CD4-positive, CD25-positive, alpha-beta regulatory T cell (primary cell): ENCODE measurements at places on chromosomes 5 and 9.

DNA sequence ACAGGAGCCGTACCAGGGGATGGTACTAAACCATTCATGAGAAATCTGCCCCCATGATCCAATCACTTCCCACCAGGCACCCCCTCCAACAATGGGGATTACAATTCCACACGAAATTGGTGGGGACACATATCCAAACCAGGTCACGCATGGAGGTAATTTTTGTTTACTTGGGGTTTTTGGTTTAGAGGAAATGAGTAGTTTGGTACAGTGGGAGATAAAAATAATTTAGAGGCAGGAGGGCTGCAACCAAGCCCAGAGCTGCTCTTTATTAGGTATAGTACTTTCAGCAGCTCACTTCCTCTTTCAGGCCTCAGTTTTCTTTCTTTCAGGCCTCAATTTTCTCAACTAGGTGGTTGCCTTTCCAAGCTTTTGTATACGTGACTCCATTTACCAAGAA lies 23.2 kb downstream of the PRUNE2 start:
- no peak for DNase-seq

DNA sequence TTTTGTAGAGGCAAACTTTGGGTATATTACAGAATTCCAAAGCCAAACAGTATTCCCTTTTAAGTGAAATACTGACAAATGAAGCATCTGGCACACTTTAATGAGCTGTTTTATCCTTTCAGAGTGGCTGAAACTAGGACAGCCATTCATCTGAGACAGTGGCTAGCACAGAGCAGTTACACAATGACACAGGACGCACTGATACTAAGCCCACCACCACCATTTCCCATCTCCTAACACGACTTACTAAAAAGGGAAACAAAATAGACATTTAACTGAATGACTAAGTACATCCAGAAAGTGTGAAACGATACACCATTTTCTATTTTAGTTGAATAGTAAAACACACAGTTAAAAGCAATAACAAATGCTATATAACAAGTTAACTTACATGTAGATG lies 120.4 kb upstream of the RETREG1 start:
- no peak for DNase-seq

DNA sequence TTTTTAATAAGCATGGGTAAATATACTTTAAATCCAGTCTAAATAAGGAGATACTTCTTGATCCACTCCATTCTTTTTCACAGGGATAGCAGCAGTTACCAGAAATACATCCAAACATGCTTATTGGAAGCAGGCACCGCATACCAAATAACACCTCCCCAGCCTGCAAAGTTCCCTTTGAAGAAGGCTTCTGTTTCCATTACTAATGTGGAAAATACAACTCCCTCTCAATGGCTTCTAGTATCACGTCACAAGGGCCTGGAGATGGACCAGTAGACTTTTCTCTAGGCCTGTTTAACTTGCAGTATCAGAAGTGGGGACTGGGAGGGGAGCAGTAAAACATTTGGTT lies 20.8 kb downstream of the TMEM245 start:
- DNase-seq: no peak

GRCh38 chr9:128310461-128310860 lies 11.8 kb downstream of the TRUB2 start:
- no peak for DNase-seq

- DNase-seq: no peak
Measured at GRCh38 chr5:113152380-113152740, 175.8 kb downstream of the DCP2 start.

DNA sequence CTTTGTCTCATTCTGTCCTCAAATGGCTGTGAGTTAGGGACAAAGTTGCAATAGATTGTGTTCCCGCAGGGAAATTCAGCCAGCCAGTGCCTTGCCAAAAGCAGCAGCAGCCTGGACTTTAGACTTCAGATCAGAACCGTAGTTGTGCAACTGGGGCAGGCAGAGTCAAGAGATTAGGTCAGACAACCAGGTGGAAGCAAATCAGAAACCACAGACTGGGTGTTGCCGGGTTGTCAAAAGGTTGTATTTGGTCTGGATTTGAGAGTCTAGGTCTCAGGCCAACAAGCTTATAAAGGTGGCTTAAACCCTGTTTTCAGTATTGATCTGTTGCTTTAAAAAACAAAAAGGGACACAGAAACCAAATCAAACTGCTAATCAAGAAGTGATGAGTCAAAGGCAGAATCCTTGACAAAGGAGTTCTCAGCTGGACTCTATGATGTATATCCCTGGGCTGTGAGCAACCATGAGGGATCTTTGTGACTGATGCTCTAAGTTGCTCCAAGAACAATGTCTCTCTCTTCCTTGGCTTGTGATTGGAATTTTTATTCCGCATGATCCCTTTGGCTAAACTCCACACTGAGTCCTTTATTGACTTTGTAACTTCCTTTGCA lies 20.9 kb downstream of the RFK start:
- no peak for DNase-seq

GRCh38 chr9:20662156-20662555 lies 21.9 kb upstream of the FOCAD start:
- DNase-seq: no peak

- DNase-seq: no peak
Measured at GRCh38 chr5:41754857-41755256, 115.4 kb downstream of the OXCT1 start.

DNA sequence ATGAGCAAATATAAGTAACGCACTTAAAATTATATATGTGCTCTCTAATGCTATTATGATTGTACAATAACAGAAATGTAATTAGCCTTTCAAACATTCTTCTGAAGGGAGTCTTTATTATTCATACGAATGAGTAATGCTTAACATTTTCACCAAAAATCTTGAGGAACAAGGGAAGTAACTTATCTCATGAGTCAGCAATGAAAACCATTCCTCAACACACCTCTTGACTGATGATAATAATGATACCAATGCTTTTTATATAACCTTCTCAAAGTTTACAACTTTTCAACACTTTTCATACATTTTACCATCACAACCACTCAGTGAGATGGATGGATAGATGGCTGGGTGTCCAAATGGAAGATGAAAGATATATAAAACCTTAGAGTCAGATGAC lies 369.3 kb downstream of the BNC2 start:
- no peak for DNase-seq

GRCh38 chr5:60339691-60340201 lies 360.2 kb downstream of the DEPDC1B start:
- no peak for DNase-seq

- DNase-seq: no peak
Measured at GRCh38 chr5:83955916-83956315, 235.3 kb upstream of the HAPLN1 start.

- DNase-seq: no peak
Measured at GRCh38 chr9:127809002-127809539, 6.4 kb downstream of the FPGS start.

GRCh38 chr5:174837919-174838902 lies 113.8 kb downstream of the MSX2 start:
- no peak for DNase-seq

DNA sequence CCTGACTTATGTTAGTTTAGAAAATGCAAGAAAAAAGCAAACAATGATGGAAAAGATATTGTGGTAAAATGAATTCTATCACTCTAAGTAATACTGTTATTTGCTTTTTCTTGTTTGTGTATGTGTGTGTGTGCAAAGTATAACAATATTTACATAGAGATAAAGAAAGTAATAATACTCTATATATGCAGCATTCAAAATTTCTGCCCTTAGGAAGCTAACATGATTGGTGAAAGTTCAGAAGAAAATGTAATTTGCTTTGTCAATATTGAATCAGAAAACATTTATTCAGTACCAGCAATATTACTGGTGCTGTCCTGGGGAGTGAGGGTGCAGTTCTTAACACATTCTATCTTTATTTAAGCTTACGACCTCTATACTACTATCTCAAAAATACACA lies 12.9 kb upstream of the PRDM9 start:
- no peak for DNase-seq

GRCh38 chr5:150763023-150763769 lies 4.4 kb upstream of the DCTN4 start:
- DNase-seq: no peak

DNA sequence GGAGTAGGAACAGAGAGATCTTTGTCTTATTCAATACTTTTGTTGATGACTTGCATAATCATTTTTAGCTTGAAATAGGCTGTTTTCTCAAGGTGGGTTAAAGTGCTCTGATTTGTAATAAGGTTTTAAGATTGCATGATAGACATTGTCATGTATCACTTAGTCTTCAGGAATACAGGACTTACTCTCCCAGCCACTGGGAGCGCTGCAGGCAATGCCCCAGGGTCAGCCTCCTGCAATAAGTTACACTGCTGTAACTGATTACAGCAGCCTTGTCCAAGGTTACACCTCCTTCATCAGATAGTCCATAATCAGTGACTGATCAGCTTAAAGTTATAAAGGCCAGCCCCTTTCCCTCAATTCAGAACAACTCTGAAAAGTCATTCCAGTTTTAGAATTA lies 218.6 kb downstream of the ESM1 start:
- no peak for DNase-seq

DNA sequence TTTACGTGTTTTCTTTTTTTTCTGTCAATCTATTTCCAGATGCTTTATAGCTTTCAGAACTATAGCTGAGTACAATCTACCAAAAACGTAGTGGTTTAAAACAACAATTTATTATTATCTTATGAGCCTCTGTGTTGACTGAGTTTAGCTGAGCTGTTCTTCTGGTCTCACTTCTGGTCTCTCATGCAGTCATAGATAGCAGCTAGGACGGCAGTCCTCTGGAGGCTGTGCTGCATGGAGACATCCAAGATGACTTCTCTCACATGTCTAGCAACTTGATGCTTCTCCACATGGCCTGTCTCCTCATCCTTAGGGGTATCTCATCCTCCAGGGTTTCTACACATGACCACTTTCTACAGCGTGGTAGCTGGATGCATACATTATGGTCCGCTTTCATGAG lies 22.0 kb upstream of the RAD23B start:
- no peak for DNase-seq

GRCh38 chr9:69637817-69638200 lies 34.4 kb downstream of the APBA1 start:
- DNase-seq: no peak

DNA sequence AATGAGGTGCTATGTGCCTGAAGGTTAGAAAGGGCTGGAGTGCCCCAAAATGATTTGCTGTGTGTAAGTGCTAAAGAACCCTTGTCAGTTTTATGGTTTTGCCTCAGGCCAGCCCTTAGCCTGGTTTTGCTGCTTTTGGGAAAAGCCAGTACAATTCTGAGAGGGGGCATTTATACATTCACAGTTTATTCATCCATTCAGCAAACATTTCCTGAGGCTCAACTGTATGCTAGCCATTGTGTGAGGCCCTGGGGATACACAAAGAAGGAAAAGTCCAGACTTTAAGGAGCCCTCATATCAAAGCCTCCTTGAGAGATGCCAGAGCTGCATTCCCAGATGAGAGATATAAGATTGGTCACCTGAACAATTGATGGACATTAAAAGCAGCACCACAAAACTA lies 115.2 kb upstream of the PLCXD3 start:
- no peak for DNase-seq

DNA sequence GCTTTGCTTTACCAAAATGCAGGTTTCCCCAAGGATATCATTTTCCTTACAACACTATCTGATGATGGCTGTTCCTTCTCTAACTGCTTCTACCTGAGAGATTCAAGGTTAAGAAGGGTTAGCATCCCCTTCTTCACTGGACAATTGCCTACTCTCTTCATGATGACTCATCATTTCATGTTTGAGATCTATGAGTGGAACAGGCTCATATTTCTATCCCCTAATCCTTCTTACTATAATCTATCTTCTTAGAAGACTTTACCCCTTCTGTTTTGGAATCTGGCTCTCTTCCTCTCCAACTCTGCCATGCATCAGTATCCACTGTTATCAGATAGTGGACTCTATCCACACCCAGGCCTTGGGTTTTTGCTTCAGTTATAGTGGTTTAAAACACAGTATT lies 54.3 kb downstream of the NR3C1 start:
- DNase-seq: no peak

- DNase-seq: no peak
Measured at GRCh38 chr5:10244342-10244944, 5.2 kb downstream of the ATPSCKMT start.

GRCh38 chr9:126058011-126058531 lies 268.6 kb upstream of the MVB12B start:
- DNase-seq: no peak

DNA sequence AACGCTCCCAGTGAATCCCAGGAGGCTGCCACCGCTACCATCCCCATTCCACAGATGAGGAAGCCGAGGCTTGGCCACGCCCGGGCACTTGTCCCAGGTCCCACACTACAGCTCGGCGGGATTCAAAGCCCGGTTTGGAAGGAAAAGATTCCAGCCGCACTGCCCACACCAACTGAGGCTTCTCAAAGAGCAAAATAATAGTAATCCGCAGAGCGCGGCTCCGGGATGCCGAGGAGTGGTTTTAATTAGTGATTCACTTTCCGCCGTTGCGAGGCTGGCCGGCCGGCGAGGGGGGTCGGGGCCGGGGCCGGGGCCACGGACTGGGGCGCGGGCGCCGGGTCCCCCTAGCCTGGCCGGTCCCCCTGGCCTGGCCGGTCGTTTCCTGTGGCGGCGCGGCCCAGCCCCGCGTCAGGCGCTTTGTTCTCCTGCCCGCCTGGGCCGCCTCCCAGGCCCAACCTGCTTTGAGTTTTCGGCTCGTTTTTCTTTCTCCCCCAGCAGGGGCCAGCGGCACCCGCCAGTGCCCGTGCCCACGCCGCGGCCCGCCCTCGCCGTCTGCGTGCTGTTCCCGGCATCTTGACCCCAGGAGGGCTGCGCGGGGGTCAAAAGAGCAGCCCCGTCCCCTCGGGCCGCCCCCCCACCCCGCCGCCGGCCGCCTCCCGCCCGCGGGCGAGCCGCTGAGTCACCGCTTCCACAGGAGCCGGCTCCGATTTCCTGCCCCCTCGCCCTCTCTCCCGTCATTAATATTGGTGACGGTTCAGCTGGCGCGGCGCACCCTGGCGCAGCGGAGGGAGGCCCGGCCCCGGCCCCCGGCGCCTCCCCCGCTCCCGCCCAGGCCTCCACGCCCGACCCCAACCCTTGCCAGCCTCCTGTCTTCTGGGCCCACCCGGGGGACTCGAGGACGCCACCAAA lies 31.2 kb downstream of the FGF18 start:
- DNase-seq: no peak

DNA sequence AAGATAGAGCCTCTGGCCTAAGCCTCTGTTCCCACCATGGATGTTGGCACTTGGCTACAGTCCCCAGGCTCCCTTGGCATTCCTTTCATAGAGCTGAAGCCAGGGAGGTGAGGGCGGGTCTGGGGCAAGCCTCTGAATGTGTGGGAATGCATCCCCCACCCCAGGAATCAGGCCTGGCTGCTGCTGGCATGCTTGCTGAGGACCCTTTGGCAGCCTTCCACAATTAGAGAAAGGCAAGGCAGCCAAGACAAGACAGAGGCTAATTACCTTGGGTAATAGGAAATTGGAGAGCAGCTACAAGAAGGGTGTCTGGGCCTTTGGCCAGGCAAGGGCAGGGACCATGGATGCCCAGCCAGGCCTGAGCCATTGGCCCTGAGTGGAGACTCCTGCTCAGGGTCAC lies 204.4 kb upstream of the TRIM32 start:
- DNase-seq: no peak

- DNase-seq: no peak
Measured at GRCh38 chr9:119873877-119874276, 504.6 kb upstream of the BRINP1 start.
